Fibroblast of gingiva (primary cell): ENCODE measurements at places on chromosomes 12 and 14.
A peak's percentile ranks its signal among the peaks of the same experiment; 100 is the strongest.

- peak; percentile 30 for DNase-seq
These were observed 36.4 kb upstream of the AEBP2 start for GRCh38 chr12:19402743-19403431.

DNA sequence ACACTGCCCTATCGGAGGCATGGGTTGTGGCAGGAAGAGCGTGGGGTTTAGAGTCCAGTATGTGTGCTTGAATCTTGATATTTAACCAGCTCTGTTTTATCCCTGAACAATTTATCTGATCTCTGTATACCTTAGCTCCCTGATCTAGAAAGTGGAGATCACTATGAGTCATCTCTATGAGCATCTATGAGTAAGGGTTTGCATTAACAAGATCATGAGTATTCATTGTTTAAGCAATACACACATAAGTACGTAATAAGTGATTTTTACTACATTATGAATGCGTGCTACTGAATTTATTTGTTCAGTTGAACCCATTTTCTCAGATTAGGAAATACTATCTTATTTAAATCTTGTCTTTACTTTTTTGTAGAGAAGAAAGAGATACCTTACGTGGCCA, 49.4 kb downstream of the GPATCH2L start:
- DNase-seq = peak; percentile 47

DNA sequence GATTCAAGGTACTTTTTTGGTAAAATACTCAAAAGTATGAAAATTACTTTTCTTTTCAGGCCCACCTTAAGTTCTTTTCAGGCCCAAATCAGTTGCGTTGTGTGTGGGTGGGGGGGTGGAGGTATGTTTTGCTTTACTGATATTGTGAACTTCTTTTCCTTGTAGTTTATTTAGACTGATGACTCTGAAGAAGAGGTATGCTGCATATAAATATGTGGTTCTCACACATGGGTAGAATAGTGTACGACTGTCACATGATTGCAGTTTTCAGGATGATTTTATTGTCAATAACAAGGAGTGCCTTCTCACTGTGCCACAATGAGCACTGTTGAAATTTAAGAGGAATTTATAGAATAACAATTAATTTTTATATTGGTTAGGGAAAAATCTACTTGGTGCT, 166.6 kb upstream of the ATP2B1 start:
- DNase-seq = peak; percentile 15

DNA sequence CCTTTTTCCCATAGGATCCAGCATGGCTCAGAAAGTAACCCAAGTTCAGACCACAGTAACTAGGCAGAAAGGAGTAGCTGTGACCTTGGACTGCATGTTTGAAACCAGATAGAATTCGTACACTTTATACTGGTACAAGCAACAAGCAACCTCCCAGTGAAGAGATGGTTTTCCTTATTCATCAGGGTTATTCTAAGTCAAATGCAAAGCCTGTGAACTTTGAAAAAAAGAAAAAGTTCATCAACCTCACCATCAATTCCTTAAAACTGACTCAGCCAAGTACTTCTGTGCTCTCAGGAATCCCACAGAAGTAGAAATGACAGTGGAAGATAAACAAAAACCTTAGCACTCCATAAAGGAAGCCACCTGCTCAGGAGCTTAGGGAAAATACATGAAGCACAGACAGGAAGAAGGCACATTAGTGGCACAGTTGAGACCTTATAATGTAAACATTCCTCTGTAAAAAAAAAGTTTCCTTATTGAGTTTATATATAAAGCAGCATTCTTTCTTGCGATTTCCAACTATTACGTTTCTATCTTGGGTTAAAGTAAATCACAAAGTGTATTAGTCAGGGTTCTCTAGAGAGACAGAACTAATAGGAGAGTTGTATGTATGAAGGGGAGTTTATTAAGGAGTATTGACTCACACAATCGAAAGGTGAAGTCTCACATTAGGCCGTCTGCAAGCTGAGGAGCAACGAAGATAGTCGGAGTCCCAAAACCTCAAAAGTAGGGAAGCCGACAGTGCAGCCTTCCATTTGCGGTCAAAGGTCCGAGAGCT, 398.4 kb downstream of the DAD1 start:
- no peak for DNase-seq

GRCh38 chr14:61753631-61754030, 8.6 kb upstream of the SNAPC1 start:
- DNase-seq = no peak
